Suppressor macrophage treated with lipopolysaccharide for 4 hours (primary cell): ENCODE measurements at places on chromosomes 1 and 21.

- peak; percentile 69 for DNase-seq
Measured at GRCh38 chr1:235999259-235999925, 65.5 kb downstream of the NID1 start.

- peak; percentile 76 for DNase-seq
Measured at GRCh38 chr1:39183503-39184353, 20.8 kb upstream of the MACF1 start.

DNA sequence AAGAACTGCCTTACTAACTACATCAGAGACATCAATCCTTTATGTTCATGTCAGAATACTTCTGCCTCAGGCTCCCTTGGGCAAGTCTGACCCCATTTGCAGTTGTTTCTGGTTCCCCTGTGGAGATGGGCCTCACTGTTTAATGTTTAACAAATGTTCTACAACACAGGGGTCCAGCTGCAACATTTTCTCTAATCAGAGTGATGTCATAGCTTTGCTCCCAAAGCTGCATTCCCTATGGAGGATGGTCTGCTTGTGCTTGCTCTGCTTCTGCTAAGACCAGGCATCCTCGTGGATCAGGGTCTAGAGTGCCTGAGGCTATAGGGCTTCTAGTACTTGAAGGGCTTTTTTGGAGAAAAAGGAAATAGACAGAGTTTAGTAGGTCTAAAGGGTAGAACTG lies 1071.2 kb downstream of the TTLL7 start:
- no peak for DNase-seq

DNA sequence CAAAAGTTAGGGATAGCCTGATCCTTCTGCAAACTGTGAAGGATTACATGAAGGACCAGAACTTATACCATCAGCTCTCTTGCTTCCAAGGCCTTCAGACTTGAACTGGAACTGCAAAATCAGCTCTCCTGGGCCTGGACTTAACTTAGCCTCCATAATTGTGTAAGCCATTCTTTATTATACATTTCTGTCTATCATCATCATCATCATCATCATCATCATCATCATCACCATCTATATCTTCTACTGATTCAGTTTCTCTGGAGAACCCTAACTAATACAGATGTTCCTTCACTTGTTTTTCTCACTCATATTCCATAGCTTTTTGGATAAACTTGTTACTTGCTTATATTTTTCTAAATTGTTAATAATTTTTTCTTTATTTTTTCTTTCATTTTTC lies 50.0 kb downstream of the PAPPA2 start:
- no peak for DNase-seq

DNA sequence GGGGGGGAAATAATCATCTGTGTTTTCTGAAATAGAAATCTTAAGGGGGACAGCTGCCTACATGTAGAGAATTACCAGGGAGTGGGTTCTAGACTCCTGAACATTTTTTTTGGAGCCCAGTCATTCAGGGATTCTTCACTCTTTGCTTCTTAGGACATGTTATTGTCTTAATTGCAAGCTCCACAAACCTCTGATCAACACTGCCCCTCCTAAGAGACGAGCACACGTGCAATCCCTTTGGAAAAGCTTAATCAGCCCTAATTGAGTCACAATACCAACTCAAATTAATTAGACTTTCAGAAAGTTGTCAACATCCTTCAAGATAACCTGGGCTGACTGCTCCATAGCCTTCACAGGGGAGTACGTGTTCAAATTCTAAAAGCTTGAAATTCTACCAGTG lies 21.4 kb downstream of the RGS8 start:
- DNase-seq: no peak

- no peak for DNase-seq
Measured at GRCh38 chr1:17596186-17596585, 56.7 kb downstream of the ARHGEF10L start.

GRCh38 chr1:116808848-116809508 lies 54.7 kb downstream of the CD2 start:
- no peak for DNase-seq

GRCh38 chr1:229896306-229896705 lies 170.7 kb upstream of the GALNT2 start:
- no peak for DNase-seq

- no peak for DNase-seq
Measured at GRCh38 chr1:20115916-20116315, 3.4 kb downstream of the PLA2G2D start.

GRCh38 chr1:111334169-111334568 lies 43.5 kb downstream of the CHIA start:
- peak; percentile 68 for DNase-seq

DNA sequence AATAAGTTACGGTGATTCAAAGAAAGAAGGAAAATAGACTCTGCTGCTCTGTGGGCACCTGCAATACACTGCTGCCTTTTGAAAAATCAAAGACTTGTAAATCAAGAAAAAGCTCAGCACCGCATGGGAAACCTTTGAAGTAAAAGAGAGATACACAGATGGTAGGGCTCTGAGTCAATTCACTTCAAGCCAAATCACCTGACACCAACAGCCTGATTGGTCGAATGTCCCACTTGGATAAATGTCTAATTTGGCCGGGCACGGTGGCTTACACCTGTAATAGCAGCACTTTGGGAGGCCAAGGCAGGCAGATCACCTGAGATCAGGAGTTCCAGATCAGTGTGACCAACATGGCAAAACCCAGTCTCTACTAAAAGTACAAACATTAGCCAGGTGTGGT lies 19.2 kb upstream of the RCAN3 start:
- DNase-seq: no peak

DNA sequence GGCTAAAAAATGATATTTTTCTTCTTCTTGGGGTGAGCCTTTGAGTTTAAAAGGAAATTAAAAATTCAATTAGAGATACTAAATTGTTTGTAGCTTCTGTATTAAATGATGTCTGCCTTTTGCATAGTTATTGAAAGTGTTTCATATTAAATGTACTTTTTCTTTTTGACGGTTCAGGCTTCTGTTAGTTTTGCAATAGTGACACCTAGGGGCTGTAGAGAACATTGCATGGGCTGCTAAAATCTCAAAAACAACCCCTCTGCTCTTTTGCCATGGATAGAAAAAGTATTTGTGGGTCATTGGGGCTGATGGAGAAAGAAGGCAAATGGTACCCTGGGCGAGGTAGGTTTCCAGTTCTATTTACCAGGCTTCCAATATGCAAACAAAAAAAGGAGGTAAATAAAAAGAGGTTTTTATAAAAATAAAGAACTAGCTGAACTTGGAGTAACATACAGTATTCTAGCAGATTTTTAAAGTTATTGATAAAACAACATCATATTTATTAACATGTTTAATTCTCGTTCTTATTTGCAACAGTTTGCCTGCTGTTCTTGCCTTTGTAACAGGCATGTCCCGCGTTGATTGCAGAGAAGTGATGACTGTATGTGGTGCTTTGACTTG lies 115.4 kb upstream of the HOOK1 start:
- peak; percentile 71 for DNase-seq

GRCh38 chr1:1967879-1968278 lies 35.7 kb downstream of the CFAP74 start:
- no peak for DNase-seq

GRCh38 chr1:38088366-38088765 lies 41.8 kb upstream of the POU3F1 start:
- no peak for DNase-seq

DNA sequence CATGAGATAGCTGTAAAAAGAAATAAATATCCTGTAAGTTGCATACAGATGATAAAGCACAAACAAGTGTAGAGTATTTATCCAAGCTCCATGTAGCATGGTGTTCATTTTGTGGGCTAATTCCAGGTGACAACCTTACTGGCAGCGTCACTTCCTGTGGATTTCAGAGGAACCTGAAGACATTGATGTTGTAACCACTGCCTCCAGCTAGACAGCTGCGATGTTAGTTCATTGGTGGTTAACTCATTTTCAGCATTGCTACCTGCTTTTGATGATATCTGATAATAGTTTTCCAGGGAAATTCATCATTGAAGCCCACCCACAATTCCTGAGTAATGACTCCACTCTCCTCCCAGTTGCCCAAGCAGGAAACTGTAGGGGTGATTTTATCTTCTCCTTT lies 3.0 kb downstream of the HSD3B1 start:
- no peak for DNase-seq

- DNase-seq: no peak
Measured at GRCh38 chr1:185646202-185646683, 87.9 kb upstream of the HMCN1 start.

DNA sequence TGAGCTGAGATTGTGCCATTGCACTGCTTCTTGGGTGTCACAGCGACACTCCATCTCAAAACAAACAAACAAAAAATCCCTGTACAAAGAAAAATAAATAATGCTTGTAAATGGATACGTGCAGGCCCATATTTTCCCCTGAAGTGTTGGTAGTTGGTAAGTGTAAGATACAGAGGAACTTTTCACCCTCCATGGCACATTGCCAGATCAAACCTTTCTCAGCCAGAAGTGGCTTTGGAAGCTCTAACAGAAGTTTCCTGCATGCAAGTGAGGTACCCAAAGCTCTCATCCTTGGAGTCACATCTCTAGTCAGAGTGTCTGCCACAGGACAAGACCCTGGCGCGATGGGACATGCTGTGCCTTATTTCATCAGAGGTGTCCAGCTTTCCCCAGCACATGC lies 7.3 kb downstream of the NDUFV3 start:
- no peak for DNase-seq

DNA sequence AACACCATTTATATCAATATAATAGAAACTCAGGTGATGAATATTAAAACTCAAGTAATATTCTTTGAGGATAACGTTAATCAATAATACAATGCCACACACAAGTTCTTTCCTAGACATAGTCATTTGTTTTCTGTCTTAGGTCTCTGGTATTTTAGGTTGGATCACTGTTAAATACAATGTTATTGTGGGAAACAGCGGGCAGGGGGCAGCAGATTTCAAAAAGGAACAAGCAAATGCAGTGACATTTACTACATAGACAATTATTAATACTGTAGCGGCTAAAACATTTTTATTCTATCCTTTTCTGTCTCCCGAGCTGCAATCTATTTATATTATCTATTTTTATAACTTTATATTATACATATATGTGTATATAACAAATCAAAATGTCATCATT lies 186.4 kb upstream of the ZNHIT6 start:
- peak; percentile 24 for DNase-seq

DNA sequence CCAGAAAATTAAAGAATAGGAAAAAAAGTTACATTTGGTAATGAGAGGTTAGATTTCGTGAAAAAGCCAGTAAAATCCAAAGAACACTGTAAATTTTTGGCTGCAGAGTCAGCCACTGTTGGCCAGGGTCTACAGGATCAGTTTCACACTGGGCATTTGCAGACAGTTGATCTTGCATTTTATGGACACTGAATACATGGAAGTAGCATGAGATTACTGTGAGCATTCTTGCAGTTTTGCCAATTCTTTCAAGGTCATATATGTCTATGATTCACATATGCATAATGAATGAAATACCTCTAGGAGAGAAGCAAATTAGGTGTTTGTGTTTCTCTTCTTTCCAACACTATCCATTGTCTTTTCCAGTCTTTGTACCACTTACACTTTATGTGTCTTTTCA lies 200.8 kb upstream of the DPYD start:
- DNase-seq: no peak

DNA sequence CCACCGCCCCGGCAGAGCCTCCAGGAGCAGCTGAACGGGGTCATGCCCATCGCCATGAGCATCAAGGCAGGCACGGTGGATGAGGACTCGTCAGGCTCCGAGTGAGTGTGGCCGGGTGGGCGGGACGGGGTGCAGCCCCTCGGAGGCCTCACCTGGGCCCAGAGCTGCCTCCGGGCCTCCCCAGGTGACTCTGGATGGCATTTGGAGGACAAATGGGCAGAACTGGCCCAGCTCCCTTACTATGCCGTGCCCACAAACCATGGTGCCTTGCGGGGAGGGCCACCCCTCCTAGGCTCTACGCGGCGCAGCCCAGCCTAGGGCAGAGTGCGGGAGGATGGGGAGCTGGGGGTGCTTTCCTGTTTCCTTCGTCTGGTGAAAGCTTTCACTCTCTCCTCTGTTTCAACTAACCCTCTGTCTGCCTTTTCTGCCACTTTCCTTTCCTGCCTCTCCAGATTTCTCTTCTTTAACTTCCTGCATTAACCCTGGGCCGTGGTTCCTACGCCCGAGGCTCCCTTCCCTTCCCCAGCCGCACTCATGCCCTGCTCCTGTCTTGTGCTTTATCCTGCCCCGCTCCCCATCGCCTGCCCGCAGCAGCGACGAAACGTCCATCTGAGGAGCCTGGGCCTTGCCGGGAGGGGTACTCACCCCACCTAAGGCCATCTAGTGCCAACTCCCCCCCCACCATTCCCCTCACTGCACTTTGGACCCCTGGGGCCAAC lies 9.2 kb downstream of the PSRC1 start:
- DNase-seq: no peak

DNA sequence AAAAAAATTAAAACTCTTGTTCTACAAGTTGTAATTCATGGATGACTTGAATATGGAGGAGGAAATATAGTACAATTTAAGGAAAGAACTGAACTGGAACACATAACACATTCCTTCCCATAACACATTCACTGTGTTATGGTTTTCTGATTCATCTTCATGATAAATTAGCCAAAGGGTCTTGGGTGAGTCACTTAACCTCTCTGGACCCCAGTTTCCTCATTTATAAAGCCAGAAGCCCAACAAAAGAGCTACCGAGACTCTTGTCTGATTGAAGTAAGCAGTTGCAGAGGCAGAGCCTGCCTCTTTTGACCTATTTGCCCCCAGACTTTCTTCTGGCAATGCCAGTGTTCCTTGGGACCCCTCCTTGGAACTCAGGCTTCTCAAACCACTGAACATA lies 161.9 kb upstream of the KCTD3 start:
- DNase-seq: no peak

DNA sequence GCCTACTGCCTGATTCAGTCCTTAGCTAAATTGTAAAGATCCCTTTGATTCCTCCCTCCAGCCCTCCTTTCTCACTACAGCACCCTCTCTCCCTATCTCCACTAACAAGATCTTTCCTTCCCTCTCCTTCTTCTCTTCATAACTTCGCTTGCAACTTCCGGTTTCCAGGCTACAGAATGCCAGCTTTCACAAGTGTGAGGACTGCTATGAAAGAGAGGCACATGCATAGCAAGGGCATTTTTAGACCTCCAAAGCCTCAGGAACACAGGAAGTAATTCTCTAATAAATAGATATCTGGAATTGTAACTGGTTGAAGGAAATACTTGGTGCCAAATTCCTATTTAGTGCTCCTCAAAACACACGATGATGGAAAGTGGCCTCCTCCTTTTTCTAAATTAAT lies 196.7 kb downstream of the HLX start:
- DNase-seq: peak; percentile 30

DNA sequence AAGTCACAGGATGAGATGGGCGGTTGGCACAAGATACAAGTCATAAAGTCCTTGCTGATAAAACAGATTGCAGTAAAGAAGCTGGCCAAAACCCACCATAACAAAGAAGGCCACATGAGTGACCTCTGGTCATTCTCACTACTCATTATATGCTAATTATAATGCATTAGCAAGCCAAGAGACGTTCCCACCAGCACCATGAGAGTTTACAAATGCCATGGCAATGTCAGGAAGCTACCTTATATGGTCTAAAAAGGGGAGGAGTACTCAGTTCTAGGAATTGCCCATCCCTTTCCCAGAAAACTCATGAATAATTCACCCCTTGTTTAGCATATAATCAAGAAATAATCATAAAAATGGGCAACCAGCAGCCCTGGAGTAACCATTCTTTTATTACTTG lies 74.9 kb upstream of the APP start:
- DNase-seq: no peak

- no peak for DNase-seq
Measured at GRCh38 chr1:55049914-55050278, 10.5 kb downstream of the PCSK9 start.

GRCh38 chr1:197041486-197042353 lies 25.3 kb downstream of the F13B start:
- DNase-seq: no peak
